ENCODE measurements at places on chromosomes 6 and 20. TPM values are rescaled to one million over a fixed set of nuclear protein-coding genes. Genes with fewer than 3 reads are reported as not detected.

The DEFB124 gene
- polyA plus RNA-seq, result 1.3 TPM

The DDR1 gene
- 69.5 TPM for polyA plus RNA-seq

DNA sequence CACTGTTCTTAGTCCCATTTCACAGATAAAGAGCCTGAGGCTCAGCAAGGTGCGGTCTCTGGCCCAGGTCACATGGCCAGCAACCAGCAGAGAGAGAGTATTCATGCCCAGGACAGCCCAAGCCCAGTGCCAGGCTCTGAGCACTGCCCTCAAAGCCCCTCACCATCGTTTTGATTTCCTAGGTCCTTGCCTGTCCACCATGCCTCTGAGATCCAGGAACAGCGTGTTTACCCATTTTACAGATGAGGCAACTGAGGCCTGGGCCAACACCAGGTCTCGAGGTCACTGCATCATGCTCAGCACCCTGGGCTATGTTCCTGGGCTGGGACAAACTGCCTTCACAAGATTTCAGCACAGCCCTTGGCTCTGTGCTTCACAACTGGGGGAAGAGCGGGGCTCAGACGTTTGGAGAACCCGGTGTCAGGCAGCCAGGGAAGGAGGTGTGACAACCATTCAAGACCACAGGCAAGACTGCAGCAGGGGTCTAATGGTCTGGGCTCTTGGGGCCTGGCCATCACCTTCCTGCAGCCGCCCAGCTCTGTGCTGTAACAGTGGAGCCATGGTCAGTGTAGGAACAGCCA is 1.3 kb upstream of the BPIFA2 start:
- DNase-seq, result no peak

- DNase-seq, result no peak
Measured at GRCh38 chr20:50070361-50070760, 42.6 kb downstream of the UBE2V1 start.

- no peak for DNase-seq
Measured at GRCh38 chr6:20180935-20181334, 31.3 kb downstream of the MBOAT1 start.

DNA sequence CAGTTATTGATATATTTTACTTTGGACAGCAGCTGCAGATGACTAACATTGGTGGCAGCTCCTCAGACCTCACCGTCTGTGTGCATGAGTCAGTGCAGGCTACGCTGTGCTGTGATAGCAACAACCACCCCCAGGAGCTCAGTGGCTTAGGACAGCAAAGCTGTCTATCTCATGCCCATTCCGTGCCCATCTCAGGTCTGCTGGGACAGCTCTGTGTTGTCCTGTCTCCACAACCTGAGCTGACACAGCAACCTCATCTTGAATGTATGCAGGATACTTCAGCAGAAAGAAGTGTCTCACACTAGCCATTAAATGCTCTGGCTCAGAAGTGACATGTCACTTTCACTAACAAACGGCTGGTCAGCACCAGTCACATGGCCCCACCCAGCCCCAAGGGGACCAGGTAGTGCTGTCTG is 47.7 kb downstream of the BANF2 start:
- DNase-seq, result no peak

DNA sequence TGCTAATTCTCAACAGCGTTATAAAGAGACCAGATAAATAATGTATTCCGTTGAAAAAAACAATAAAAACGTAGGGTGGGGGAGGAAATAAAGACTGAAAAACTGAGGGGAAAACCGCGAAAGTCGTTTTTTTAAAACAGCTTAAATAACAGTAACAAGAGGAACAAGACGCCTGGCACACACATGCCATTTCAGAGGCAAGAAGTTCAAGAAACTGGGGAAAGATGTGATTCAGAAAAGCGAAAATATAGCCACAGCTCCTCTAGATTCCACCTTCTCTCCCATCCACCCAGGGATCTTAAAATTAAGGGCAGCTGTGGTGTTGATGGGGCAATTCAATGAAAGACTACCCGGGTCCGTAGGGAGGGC is 1.3 kb downstream of the EPB41L2 start:
- DNase-seq, result no peak

Data from muscle of arm (tissue), 14 donors.